ENCODE measurements at places on chromosomes 16 and 17.

DNA sequence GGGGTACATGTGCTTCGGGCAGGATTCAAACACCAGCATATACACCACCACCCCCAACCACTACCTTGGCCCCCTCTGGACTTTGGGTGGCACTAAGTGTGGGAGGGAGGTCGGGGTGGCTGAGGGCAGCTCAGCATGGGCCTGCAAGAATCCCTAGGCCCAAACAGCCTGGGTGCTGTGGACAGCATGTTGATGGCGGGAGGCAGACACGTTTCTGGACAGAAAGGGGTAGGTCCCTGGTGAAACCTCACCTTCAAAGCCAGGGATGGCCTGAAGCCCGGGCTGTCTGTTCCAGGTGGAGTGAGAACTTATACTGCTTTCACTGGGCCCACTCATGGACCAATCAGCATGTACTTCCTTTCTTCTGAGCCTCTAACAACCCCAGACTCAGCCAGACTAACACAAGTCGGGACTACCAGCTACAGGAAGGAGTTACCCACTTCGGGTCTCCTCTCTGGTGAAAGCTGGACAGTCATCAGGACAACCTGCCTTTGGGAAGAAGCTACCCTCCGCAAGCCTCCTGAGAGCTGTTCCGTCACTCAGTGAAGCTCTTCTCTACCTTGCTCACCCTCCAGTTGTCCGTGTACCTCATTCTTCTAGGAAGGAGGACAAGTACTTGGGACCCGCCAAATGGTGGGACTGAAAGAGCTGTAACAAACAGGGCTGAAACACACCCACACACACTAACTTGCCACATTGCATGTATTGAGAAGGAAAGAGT is 203.0 kb downstream of the CPPED1 start:
- DNase-seq = no peak

GRCh38 chr16:25151996-25152395 is 40.5 kb downstream of the LCMT1 start:
- peak; percentile 79 for DNase-seq

GRCh38 chr16:81095653-81095952 is 592 bp downstream of the GCSH start:
- DNase-seq = no peak

- peak; percentile 17 for DNase-seq
Measured at GRCh38 chr17:83010206-83011200, 68.9 kb upstream of the METRNL start.

- peak; percentile 49 for DNase-seq
Measured at GRCh38 chr16:81720973-81721906, 57.9 kb upstream of the PLCG2 start.

- DNase-seq = no peak
Measured at GRCh38 chr16:87316450-87316922, 706 bp downstream of the C16orf95 start.

DNA sequence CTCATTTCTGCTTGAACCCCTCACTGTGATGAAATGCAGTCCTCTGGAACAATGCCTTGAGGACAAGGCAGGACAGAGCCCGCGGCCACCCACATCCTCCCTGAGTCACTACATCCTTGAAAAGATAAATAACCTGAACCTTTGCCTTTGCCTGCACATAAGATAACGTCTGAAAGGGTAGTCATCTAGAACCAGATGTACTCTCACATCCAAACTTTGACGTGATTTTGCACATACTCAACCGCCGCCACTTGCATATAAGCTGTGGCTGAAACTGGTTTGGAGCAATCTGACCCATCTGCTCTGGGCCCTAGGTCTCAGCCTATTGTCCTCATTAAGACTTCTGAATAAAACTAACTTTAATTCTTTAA is 252.1 kb downstream of the PHKB start:
- DNase-seq = peak; percentile 90

DNA sequence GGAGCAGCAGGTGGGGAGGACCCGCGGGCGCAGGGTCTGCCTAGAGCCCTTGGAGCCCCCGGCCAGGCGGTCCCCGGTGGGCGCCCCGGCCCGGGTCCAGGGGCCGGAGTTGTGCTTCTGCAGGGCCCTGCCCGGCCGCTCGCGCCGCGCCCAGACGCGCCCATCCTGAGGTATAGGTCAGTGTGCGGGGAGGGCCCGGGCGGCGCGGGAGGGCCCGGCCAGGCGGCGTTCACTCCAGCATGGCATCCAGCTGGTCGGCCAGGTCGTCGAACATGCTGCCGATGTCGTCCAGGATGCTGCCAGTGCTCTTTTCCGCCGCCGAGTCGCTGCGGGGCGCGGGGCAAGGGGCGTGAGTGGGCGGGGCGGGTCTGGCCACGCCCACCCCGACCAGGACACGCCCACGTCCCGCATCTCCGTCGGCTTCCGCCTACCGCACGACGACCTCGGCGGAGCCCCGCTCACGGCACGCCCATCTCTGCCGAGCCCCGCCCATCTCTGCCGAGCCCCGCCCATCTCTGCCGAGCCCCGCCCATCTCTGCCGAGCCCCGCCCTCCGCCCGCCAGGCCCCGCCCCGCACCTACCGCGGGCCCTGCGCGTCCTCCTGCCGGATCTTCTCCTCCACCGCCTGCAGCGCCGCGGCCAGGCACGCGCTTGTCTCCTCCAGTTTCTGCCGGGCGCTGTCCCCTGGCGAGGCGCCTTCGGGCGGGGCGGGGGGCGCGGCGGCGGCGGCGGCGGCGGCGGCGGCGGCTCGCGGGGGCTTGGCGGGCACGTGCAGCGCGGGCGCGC is 17.9 kb downstream of the CASKIN1 start:
- DNase-seq = peak; percentile 52

- peak; percentile 44 for DNase-seq
Measured at GRCh38 chr17:52027620-52028295, 130.8 kb downstream of the CA10 start.

- no peak for DNase-seq
Measured at GRCh38 chr16:75632857-75633256, 9.8 kb upstream of the ADAT1 start.

DNA sequence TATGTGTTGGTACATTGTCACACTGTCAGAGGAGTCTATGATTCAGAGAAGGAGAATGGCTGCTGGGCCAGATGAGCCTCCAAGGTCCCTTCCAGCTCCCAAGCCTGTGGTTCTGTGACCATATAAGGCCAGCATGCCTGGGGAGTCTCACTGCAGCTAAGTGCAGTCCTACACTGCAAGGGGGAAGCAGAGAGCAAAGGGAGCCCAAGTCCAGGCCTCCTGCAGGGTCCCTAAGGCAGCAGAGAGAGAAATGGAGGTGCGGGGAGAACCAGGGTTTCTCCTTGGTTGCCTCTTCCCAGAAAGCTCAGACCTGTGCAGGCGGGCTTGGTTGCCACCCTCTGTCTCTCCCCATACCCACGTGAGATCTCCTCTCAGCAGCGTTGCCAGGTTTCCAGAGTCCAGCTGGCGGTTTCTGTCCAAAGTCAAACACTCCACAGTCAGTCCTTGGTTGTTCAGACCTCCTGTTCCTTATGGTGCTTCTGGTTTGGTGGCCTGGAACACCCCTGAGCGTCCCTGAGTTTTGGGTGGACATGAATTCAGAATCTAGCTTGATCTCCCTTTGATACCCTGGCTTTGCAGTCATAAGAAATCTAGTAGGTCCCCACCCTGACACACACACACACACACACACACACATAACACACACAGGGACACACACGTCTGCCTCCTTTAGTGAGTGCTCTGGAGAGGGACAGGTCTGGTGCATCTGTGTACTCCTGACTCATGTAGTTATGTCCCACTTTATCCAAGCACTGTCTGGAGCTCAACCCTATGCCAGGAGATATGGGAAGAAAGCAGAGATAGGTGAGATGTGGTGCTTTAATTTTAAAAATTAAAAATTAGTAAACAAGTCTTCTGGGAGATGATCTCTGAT is 78.8 kb downstream of the GNAO1 start:
- DNase-seq = peak; percentile 66

GRCh38 chr16:66580605-66581209 is 1.4 kb downstream of the CMTM2 start:
- peak; percentile 90 for DNase-seq

- no peak for DNase-seq
Measured at GRCh38 chr16:57072616-57073275, 19.6 kb upstream of the CPNE2 start.

DNA sequence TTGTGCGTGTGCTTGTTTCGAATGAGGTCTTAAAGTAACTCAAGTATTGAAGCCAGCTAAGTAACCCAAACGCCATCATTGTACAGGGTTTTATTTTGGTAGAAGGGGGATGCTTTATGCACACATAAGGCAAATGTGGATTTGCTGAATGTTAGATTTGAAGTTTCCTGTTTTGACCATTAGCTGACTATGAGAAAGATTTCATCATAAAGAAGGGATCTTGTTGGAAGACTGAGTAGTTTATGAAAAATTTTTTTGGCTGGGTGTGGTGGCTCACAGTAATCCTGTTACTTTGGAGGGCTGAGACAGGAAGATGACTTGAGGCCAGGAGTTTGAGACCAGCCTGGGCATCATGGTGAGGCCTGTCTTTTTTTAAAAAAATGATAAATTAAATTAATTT is 10.0 kb upstream of the ZFP3 start:
- no peak for DNase-seq
